Neural progenitor cell (in vitro differentiated cells): ENCODE measurements at places on chromosomes 1 and 21. TPM values are rescaled to one million over a fixed set of nuclear protein-coding genes. Genes with fewer than 3 reads are reported as not detected.

The SAMSN1 gene
- 1.2 TPM in 1 of 2 replicates, not detected in the other for total RNA-seq

The NUAK2 gene
- total RNA-seq, result 29.4 and 56.2 TPM in 2 replicates

The CYP4A11 gene
- not detected in 2 replicates for total RNA-seq

The AGO1 gene
- 24.1 and 33.8 TPM in 2 replicates for total RNA-seq

The TNFAIP8L2 gene
- not detected in 2 replicates for total RNA-seq

The LRRC53 gene
- not detected in 2 replicates for total RNA-seq

The LPAR3 gene
- total RNA-seq, result 2.4 and 4.0 TPM in 2 replicates

The AUNIP gene
- 15.2 and 17.1 TPM in 2 replicates for total RNA-seq

DNA sequence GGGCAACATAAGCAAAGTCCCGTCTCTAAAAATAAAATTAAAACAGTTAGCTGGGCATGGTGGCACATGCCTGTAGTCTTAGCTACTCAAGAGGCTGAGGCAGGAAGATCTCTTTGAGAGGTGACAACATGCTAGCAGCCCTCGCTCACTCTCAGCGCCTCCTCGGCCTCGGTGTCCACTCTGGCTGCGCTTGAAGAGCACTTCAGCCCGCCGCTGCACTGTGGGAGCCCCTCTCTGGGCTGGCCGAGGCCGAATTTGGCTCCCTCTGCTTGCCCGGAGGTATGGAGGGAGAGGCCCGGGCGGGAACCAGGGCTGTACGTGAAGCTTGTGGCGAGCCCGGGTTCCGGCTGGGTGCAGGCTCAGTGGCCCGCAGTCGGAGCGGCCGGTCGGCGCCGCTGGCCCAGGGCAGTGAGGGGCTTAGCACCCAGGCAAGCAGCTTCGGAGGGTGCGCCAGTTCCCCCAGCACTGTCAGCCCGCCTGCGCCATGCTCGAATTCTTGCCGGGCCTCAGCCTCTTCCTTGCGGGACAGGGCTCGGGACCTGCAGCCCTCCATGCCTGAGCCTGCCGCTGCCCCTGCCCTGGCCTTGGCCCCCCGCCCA lies 138.3 kb downstream of the MAP3K21 start:
- H3K36me3 ChIP-seq, result no peaks in the 10 kb centered on the region
- H3K4me3 ChIP-seq, result no peak overlapping the region
- peaks cover 4% of the 10 kb centered on the region for H3K4me1 ChIP-seq
- DNase-seq, result no peak
- H3K27me3 ChIP-seq, result no peaks in the 10 kb centered on the region

DNA sequence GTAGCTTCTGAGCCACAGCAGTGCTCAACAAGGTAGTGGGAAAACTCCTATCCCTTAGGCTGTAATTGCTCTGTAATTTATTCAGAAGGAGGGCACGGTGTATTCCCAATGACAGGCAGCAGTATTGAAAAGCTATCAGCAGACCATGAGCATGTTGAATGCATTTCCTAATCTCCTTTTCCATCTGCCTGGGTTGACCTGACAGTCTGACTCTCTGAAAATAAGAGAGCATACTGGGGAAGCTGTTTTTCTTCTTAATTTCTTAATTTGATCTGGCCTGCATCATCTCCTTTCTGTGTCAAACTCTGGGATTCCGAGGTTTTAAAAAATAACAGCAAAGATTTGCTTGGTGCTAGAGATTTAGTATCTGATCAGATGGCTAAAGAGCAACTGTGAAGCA lies 88.1 kb upstream of the SLC35F3 start:
- no peaks in the 10 kb centered on the region for H3K4me1 ChIP-seq
- DNase-seq, result no peak
- H3K4me3 ChIP-seq, result no peak overlapping the region
- H3K27me3 ChIP-seq, result no peaks in the 10 kb centered on the region
- H3K27ac ChIP-seq, result no peak overlapping the region

- H3K27ac ChIP-seq, result no peak overlapping the region
- H3K36me3 ChIP-seq, result no peaks in the 10 kb centered on the region
- H3K4me1 ChIP-seq, result peaks cover 10% of the 10 kb centered on the region
Measured at GRCh38 chr1:154430903-154431302, 25.8 kb downstream of the IL6R start.

DNA sequence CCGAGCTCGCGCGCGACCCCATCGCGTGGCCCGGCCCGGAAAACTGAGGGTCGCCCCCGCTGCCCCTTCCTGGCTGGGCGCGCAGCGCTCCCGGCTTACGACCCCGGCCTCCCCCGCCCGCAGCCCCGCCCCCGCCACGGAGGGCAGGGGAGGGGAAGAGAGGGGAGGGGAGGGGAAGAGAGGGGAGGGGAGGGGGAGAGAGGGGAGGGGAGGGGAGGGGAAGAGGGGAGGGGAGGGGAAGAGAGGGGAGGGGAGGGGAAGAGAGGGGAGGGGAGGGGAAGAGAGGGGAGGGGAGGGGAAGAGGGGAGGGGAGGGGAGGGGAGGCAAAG lies 6.7 kb upstream of the ANKRD65 start:
- H3K4me3 ChIP-seq, result peak overlapping the region; percentile 48
- H3K27me3 ChIP-seq, result no peaks in the 10 kb centered on the region
- H3K27ac ChIP-seq, result no peak overlapping the region
- peaks cover 43% of the 10 kb centered on the region for H3K4me1 ChIP-seq
- no peak for DNase-seq
